ENCODE measurements at places on chromosomes 4 and X.

GRCh38 chr4:14379183-14379582 is 623.1 kb upstream of the CPEB2 start:
- DNase-seq = no peak

- peak; percentile 11 for DNase-seq
Measured at GRCh38 chrX:134622056-134622812, 36.0 kb downstream of the PLAC1 start.

DNA sequence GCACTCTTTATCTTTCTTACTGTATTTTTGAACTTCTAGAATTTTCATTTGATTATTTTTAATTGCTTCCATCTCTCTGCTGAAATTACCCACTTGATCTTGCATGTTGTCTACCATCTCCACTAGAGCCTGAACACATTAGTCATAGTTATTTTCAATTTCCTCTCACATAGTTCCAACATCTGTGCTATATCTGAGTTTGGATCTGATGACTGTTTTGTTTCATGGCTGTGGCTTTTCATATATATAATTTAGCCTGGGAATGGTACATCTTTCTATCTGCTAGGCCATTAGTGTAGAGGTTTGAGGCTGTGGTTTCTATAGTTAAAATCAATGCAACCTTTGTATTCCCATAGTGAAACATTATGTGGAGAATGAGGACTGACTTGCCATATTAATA is 33.2 kb downstream of the NPY2R start:
- no peak for DNase-seq

DNA sequence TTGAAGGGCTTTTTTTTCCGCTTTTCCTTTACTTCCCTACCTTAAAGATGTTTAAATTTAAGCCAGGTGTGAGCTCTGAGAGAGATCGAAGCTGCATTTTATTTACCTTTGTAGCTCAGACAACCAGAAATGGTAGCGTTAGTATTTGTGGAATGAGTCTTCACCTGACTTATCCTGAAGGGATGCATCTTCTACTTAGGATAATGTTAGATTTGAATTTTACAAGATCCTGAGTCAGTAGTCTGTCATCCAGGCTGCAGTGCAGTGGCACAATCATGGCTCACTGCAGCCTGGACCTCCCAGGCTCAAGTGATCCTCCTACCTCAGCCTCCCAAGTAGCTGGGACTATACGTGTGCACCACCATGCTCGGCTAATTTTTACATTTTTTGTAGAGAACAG is 26.2 kb downstream of the TMSB4X start:
- DNase-seq = no peak

All from stimulated activated CD8-positive, alpha-beta memory T cell treated with anti-CD3 and anti-CD28 coated beads, Interleukin-15, amount 100 ng/mL, for 48 hours (primary cell).